ENCODE measurements at places on chromosomes 7 and 10.

- no peak for DNase-seq
Measured at GRCh38 chr7:139726485-139726869, 51.3 kb downstream of the HIPK2 start.

DNA sequence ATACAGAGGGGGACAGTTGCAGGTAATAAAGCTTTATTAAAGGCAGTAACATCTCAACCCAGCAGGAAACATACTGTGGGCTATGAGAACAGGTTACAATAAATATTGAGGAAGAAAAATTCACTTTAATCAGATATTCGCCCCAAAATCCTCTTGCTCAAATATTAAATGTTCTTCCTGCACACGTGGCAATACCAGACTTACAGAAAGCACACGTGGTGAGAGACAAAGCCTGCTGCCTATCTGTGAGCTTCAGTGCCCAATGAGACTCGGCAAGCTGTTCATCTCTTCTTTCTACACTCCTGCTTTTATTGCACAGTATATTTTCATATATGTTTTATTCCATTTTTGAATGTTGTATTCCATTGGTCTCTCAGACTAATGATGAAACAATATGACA lies 113.2 kb downstream of the OR13A1 start:
- no peak for DNase-seq

- DNase-seq, result no peak
Measured at GRCh38 chr7:17022920-17023319, 141.1 kb upstream of the AGR3 start.

DNA sequence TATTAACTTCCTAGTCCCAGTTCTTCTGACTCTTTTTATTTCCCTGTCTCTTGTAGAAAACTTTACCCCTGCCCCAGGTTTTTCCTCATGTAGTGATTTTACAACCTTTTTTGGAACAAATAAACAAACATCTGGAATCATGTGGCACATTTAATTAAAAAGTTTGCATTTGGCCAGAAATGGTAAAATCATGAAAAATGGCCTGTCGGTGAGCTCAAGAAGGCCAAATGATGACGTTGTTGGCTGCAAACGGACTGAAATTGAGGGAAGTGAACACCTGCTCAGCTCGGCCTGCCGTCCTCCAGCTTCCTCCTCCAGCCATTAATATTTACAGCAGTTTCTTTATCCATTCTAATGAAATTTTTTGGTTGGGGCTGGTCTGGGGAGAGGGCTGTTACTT lies 902.8 kb downstream of the LRMDA start:
- DNase-seq, result no peak

- DNase-seq, result no peak
Measured at GRCh38 chr7:29413626-29414136, 150.0 kb upstream of the PRR15 start.

- DNase-seq, result no peak
Measured at GRCh38 chr10:79013406-79013987, 55.3 kb upstream of the ZMIZ1 start.

DNA sequence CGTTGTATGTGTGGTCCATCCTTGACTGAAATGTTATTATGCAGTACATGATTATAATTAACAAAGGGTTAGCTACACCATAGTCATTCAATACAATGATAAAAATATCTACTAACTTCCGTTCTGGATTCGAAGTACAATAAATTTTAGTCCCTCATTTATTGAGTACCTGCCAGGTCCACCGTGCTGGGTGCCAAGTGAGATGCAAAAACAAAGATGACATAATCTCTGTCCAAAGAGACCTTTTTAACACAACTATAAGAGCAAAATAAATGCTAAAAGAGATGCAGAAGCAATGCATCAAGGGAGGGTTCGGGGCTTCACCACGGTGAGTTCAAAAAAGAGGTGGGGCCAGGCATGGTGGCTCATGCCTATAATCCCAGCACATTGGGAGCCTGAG lies 33.1 kb downstream of the LAMB1 start:
- DNase-seq, result no peak

- DNase-seq, result no peak
Measured at GRCh38 chr7:28329661-28330363, 82.5 kb upstream of the CREB5 start.

- DNase-seq, result no peak
Measured at GRCh38 chr7:122719010-122719578, 16.4 kb upstream of the RNF148 start.

DNA sequence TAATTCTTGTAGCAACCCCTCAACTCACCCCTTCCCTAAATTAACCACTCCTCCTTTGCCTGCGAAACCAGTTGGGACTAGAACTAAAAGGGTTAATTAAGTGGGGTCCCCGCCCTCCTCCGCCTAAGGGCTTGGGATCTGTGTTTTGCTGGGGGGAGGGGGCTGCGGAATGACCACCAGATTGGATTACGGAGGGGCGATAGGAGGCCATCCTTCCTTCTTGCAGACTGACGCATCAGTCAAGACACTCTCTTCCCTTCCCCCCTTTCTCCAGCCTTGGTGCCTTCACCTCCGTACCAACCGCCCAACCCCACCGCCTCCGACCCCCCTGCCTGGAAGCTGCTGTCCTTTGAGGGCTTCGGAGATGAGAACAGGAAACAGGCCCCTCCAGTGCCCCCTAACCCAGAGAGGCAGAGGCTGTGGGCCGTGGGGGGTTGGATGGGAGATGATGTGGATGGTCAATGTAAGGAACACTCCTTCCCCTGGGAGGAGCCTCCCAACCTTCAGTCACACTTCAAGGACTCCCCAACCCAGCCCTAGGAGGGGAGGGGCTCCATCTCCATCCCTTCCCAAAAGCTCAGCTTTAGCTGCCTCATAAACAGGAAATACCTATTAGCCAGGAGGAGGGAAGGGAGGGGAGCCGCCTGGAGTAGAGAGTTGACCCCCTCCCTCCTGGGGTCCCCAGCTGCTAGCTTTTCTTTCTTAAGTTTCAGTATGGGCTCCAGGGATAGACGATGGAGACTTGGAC lies 997 bp upstream of the LDB1 start:
- DNase-seq, result no peak

DNA sequence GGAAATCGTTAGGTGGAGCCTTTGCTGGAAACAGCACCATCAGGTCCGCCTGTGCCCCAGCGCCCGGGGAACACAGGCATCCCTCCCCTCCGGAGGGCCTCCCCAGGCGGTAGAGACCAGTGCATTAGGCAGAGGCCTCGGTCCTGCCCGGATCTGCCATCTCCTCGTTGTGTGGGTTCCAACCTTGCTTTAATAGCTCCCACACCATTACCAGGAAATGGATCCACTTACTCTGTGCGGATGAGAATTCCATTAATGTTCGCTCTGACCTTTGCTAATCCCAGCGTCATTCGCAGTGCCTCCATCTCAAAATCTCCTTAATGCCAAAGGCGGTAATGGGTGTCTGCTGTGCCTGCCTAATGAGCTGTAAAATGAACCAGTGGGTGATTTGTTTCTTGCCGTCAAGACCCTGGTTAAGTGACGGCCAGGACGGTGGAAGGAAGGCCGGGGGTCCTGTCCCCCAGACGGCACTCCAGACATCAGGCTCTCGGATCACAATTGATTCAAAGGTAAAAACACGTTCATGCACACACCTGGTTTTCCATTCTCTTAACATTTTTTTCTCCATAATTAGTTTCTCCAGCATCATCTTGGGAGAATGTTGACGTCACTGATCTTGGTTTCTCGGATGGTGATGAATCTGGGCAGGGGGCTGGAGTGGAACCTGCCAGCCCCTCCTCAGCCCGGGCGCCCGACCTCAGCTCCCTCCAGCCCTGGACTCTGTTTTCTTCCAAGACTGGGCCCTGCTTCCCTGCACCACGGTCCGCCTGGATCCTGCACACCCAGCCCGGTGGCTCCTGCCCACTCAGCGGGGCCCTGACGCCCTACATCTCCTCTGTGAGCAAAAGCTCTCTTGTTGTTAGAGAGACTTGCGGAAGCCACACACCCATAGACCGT lies 22.8 kb upstream of the FAM20C start:
- DNase-seq, result no peak

- no peak for DNase-seq
Measured at GRCh38 chr10:100586959-100587358, 51.2 kb downstream of the HIF1AN start.

DNA sequence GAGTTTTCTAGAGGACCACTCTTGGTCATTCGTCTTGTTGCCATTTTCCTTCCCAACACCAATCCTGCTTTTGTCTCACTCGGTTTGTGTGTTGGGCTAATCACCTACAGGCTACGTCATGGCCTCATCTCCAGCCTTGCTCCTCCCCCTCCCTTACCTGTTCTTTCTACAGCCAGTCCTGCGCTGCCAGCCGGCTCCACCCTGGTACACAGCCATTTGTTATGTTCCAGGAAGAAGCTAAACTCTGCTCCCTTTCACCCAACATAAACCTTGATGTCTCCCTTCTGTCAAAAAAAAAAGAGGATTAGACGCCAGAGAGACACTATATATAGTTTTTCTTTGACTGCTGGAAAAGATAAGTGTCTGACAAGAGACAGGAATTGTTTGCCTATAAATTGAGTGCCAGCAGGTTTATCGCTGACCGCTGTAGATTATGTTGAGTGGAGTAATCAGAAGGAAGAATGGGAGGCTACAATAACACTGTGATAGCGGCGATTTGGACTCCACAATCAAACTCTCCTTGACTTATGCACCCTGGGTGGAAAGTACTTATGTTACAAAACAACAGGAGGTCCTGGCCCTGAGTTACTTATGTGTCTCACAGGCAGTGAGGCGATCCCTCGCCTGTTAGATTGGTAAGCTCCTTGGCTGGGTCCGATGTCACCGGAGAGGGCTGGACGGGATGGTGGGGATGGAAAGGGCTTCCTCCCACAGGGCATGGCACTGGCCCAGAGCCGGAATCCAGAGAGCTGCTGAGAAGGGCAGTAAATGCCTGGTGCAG lies 171.3 kb upstream of the BMPER start:
- no peak for DNase-seq

DNA sequence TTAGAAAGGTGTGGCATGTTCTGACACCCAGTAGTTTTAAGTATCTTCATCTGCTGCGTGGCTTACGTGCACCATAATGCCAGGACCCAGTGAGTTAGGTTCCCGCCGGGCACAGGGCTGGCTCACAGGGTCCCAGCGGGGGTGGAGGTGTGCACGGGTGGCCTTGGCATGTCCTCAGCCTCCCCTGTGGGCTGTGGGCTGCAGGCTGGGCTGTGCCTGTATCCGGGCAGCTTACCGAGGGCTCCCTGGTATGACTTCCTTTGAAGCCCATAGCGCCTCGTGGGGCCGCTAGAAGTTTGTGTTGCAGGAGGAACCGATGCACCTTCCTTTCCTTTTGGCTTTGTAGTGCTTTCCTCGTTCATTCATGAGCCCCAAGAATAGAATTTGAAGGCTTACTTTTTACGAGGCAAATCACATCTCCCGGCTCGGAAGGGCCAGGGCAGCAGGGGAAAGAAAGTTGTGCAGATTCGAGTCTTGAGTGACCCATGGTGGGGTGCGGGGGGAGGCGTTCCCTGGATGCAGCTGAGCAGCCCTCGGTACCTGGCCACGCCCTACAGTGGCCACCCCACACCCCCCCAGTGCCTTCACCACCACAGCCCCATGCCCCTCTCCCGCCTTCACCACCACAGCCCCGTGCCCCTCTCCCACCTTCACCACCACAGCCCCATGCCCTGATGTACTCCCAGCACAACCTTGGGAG lies 113.2 kb downstream of the WDR37 start:
- DNase-seq, result no peak

GRCh38 chr7:151796091-151796870 lies 80.6 kb downstream of the PRKAG2 start:
- no peak for DNase-seq

DNA sequence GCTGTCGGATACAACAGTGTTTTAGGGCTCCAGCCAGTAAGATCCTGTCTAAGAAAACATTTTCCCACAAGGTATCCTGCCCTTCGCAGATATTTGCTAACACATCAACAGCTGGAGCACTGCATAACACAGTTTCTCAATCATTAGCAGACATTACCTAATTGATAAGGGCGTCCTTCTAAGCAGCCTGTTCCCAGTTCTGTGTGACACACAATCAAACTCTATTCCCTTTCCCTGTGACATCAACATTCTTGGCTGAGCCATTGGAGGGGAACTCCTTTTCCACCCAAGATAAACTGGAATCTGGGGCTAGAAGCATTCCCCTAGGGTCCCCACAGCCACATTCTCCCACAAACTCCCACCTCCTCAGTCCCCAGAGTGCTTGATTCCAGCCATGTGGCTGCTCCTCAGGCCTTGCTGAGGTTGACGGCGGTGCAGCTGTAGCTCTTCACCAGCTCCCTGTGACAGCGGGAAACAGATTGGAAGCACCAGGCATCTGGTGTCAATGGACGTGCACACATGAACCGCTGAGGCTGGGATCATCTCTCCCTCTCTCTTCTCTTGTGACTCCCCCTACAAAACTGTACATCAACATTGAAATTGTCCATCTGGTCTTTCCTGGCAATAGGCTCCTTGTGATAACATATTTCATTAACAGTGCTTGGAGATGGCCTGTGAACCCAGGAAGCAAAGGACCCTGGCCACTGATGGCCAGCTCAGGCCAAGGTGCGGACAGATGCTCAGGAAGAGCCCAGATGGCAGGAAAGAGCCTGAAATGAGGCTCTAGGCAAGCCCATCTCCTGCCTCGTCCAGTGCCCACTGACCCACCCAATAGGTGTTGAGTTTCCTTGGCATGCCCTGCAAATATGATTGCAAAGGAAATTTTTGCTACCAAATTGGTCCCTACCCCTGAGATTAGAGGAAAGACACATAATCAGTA lies 131.1 kb upstream of the TBX20 start:
- no peak for DNase-seq

GRCh38 chr7:141551782-141552181 lies 572 bp downstream of the AGK start:
- no peak for DNase-seq

DNA sequence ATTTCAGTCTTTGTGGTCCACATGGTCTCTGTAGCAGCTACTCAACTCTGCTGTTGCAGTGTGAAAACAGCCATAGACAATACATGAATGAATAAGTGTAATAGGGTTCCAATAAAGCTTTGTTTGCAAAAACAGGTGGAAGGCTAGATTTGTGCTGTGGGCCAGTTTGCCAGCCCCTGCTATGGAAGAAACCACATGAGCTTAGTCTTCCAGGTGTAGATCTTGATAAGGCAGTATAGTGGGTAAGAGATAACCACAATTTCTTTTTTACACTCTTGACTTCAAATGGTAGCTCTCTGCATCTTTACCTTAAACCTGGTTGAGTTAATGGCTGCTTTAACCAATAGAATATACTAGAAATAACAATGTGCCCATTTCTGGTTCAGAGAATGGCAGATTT lies 135.0 kb upstream of the PALS2 start:
- DNase-seq, result no peak

DNA sequence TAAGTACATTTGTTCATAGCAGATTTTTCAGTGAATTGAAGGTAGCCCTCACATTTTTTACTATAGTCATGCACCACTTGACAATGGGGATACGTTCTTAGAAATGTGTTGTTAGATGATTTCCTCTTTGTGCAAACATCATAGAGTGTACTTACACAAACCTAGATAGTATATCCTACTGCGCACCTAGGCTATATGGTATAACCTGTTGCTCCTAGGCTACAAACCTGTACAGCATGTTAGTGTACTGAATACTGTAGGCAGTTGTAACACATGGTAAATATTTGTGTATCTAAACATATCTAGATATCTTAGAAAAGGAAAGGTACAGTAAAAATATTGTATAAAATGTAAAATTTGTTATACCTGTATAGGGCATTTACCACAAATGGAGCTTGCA lies 41.2 kb downstream of the TAX1BP1 start:
- DNase-seq, result no peak
